ENCODE measurements at places on chromosomes 2 and 18.

GRCh38 chr18:3350566-3351527 lies 88.9 kb downstream of the MYL12B start:
- no peak for DNase-seq

- no peak for DNase-seq
Measured at GRCh38 chr2:3637692-3638455, 20.1 kb upstream of the ALLC start.

- no peak for DNase-seq
Measured at GRCh38 chr18:24276994-24277393, 120.6 kb downstream of the OSBPL1A start.

DNA sequence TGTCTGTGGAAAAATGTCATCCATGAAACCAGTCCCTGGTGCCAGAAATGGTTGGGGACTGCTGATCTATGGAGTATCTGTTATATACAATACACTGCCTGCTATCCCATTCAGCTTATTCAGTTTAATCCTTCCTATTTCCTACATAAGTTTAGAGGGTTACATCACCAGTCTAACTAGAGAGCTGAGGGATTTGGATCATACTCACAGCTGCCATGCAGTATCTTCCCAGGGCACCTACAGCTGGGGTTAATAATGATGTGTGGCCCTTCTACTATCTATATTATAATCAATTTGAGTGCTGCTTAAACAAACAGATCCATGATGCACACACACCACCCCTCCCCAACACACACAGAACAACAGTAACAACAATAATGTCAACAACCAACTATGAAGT lies 524.0 kb downstream of the LRRTM4 start:
- DNase-seq: no peak

DNA sequence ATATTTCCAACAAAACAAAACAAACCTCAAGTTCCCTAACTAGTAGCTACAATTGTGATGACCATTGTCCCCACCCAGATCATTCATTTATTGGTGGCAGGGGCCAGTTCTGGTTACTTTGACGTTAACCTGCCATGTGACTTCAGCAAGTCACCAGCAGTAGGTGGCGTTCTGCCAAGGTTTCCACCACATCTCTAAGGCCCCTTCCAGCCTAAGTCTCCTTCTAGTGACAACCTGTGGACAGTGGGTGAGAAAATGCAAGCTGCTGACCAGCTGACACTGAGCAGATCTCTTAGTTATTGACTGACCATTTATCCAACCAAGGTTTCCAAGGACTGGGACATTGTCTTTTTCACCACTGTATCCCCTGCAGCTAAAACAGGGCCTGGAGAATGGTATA lies 98.4 kb downstream of the GPR39 start:
- no peak for DNase-seq

- no peak for DNase-seq
Measured at GRCh38 chr18:34802959-34803358, 92.9 kb downstream of the DTNA start.

- peak; percentile 24 for DNase-seq
Measured at GRCh38 chr18:61893309-61893970, 633 bp upstream of the RNF152 start.

DNA sequence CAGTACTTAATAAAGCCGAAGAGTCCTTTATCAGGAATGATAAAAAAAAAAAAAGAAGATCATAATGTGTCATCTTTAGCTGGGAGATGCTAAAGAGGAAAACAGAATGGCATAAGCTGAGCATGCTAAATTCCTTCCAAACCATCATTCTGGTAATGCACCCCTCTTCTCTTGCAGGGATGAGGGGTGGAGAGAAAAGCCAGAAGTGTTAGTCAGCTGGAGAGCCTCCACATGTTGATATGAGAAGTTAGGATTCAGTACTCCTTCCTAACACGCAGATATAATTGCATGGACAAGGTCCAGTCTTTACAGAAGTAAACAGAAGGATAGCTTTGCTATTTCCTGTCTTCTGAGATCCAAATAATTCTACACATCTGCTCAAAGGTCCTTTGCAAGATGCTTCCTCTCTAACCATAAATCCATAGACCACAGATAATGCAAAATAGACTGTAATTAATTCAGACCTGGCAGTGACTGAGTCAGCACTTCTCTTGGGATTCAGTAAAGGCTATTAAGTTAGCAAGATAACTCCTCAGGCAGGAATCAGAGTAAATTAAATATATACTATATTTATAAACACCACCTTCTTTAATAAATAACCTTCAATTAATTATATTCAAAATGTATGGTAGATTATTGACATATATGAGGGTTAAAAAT lies 930.0 kb upstream of the KLHL29 start:
- DNase-seq: no peak

DNA sequence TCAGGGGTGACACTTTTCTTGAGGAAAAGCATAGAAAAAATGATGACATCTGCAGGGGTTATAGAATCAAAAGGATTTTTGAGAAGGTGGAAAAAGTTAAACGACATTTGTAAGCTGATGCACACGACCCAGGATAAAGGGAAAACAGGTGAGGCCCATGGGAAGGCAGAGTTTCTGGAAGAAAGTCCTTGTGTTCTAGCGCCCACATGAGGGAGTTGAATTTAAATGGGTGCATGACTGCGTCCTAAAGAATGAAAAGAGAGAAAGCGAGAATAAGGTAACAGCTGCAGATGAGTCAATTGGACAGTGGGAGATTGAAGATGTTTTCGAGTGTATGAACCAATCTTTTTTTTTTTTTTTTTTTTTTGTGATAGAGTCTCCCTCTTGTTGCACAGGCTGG lies 158.1 kb downstream of the GALR1 start:
- DNase-seq: no peak

DNA sequence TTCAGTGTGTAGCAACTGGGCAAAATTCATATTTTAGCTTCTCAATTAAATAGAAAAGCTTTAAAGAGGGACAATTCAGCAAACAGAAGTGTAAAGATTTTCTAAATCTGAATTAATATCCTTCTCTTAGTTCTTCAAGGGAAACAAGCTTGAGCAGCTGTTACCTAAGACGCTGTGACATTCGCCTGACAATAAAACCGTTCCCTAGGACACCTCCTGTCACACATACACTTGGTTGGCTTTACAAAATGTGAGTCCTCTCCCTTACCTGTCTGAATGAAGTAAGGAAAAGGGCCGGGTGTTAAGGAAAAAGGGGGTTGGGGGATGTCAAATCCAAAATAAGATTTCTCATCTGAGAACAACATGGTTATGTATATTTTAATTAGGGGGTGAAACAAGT lies 2.1 kb downstream of the SERTAD2 start:
- no peak for DNase-seq

GRCh38 chr2:6917071-6917760 lies at the start of gene RNF144A:
Gene RNF144A, plus strand, starts transcription at chr2:6917412. Its CDS starts 79,515 bp downstream, at chr2:6996927.
- peak; percentile 65 for DNase-seq

DNA sequence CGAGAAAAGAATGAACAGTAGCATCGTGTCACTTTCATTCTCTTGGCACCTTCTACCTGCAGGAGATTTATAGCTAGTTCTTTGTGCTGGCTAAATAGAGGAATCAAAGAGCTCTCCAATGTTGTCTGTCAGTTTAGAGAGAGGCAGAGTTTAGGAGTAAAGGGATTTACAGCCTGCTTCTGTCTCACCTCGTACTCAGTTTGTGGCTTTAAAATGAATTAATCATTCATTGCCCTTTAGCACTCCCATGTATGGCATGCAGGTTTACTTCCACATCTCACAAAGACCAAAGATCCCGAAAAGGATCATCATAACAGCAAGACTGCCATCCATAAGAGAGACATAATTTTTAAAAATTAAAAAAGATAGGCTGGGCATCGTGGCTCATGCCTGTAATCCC lies 42.4 kb upstream of the ATL2 start:
- DNase-seq: no peak
